ENCODE measurements at places on chromosomes 1 and 21.

DNA sequence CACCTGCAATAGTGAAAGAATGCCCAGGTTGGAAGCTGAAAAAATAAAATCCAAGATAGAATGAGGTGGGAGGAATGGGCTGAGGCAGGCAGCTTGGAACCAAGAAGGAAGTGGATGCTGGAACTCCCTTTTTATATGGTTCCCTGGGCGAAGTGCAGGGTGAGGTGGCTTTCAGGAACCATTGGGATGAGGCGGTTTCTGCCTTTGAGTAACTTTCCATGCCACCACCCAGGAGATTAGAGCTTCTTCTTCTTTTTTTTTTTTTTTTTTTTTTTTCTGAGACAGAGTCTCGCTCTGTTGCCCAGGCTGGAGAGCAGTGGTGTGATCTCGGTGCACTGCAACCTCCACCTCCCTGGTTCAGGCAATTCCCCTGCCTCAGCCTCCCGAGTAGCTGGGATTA, 17.8 kb upstream of the MRPS6 start:
- DNase-seq: no peak

DNA sequence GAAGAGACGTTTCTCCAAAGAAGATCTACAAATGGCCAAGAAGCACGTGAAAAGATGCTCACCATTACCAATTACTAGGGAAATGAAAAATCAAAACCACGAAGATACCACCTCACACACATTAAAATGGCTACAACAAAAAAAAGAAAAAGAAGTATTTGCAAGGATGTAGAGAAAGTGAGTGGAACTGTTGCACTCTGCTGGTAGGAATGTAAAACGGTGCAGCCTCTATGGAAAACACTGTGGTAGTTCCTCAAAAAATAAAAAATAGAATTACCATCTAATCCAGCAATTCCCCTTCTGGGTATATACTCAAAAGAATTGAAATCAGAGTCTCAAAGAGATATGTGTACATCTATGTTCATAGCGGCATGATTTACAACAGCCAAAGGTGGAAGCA, 115.4 kb upstream of the EDN2 start:
- DNase-seq: no peak

DNA sequence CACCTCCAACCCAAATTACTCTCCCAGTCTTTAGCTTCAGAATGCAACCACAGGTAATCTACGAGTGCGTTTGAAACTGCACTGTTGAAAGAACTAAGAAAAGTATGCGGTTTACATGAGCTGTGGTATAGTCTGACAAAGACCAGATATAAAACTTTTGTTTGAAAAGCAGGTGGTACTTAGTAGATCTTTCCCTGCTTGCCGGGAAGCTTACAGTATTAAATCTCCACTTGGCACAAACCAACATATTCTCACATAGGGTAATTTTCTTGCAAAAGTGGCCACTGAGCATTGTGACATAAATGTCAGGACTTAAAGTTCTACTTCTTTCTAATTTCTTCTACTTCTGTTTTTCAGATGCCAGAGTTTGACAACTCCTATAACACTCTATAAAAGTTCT, 8.4 kb downstream of the RGS2 start:
- DNase-seq: no peak

GRCh38 chr1:213987422-213987926, 299 bp upstream of the PROX1 start:
- DNase-seq: peak; percentile 48

DNA sequence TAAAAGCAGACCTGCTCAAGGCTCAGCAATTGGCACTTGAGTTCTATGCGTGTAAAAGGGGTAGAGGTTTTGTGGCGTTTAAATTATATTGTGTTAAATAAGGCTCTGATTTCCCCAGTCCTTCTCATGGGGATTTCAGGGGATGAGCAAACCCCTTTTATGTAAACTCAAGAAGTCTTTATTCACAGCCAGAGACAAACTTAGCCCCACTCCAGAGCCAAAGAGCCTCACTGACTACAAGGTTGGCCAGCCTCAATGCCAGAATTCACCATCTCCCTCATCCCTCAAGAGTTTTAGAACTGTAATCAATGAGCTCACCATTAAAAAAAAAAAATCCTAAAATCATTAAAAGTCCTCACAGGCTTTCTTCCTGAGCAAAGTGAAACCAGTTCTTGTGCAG, 107.8 kb downstream of the SLC30A10 start:
- no peak for DNase-seq

GRCh38 chr1:164137273-164137925, 421.6 kb upstream of the PBX1 start:
- DNase-seq: no peak

GRCh38 chr1:244112636-244113035, 61.6 kb downstream of the ZBTB18 start:
- no peak for DNase-seq

DNA sequence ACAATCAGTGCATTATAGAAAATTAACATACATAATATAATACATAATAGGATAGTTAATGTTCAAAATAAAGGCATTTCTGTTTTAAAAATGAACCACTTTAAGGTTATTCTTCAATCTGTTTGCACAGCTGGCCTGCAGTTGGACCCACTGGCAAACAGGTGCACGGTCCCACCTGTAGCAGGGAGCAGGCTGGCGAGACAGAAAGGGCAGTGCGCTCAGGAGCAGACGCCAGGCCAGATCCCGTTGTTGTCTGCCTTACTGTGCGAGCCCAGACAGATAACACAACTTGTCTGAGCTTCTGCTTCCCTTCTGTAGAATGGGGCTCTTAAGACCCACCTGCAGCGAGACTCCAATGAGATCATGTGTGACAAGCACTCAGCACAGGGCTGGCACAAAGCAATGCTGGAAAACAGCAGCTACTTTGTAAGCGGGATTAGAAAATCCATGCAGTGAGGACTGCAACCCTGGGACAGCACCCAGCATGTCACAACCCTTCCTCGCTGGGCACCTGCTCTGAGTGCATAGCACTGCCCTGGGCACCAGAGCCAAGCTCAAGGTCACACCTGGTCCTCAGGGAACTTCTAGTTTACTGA, 33.5 kb downstream of the VPS26C start:
- no peak for DNase-seq

DNA sequence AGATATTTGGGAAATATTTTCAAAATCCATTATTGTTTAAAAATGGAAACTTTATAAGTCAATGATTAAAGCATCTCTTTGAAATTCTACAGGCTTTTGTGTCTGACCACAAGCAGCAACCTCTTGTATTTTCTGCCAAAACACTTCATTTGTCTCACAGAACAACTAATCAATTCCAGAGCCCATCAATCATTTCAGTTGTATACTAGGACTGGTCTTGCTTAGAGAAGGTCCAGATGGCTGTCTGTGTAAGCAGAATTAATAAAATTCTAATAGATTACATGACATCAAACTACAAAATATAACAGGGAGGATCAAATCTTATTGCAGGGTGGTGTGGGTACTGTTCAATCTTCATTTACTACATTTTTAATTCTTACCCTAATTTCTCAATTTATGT, 76.4 kb downstream of the ACBD6 start:
- no peak for DNase-seq

DNA sequence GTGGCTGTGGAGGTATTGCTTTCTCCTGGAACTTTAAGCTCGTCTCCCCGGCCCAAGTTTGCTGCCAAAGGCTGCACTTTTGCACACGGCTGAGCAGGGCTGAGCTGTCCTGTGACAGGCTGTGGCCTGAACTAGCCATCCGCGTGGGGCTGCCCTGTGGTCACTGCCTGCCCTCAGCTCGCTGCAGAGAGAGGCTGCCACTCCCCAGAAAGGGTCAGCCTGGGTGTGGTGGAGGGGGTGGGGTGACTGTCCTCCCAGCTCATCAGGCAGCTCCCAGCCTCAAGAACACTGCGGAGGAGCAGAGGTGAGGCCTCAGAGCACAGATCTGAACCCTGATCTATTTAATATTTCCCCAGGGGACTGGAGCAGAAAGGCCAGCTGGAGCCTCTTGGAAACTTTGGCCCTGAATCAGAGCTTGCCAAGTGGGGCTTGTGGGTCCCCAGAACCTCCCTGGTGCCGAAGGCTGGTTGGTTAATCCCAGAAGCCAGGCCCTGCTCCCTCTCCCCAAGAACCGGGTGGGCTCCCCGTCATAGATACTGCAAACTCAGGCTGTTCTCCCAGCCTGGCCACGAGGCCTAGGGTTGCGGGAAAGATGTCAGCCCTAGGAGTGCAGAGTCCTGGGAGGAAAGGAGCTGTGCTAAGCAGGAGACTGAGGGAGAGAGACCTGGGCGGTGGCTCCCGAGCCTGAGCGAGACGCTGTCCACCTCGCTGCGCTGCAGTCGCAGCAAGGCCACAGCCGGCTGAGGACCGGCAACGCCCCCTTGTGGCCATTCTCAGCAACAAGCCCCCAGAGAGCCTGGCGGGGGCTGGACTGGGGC, 125.1 kb upstream of the IPO9 start:
- DNase-seq: peak; percentile 15

- no peak for DNase-seq
These were observed 68.7 kb upstream of the CD5L start for GRCh38 chr1:157910270-157910669.

GRCh38 chr1:161038523-161039153, at the start of gene TSTD1:
TSTD1 (minus strand) TSS chr1:161038964; CDS start chr1:161038889, 75 bp downstream.
- DNase-seq: peak; percentile 85

- no peak for DNase-seq
These were observed 2.2 kb downstream of the TGFB2 start for GRCh38 chr1:218347336-218347722.

- DNase-seq: peak; percentile 20
These were observed 16.6 kb upstream of the ZSCAN20 start for GRCh38 chr1:33455539-33456501.

DNA sequence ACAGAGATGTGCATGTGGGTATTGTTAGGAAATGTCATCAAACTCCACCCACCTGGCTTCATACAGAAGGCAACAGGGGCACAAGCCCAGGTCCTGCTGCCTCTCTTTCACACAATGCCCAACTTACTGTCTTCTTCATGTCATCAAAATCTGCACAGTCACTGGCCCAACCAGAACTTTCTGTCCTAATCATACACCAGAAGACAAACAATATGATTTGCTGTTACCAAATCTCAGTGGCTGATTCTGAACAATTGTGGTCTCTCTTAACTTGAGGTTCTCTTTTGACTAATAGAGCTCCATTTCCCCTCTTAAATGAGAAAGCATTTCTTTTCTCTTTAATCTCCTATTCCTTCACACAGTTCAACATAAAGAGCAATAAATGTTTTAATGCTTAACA, 7.7 kb downstream of the HSD3B2 start:
- no peak for DNase-seq

GRCh38 chr1:119838236-119838635, 27.0 kb upstream of the REG4 start:
- DNase-seq: no peak

DNA sequence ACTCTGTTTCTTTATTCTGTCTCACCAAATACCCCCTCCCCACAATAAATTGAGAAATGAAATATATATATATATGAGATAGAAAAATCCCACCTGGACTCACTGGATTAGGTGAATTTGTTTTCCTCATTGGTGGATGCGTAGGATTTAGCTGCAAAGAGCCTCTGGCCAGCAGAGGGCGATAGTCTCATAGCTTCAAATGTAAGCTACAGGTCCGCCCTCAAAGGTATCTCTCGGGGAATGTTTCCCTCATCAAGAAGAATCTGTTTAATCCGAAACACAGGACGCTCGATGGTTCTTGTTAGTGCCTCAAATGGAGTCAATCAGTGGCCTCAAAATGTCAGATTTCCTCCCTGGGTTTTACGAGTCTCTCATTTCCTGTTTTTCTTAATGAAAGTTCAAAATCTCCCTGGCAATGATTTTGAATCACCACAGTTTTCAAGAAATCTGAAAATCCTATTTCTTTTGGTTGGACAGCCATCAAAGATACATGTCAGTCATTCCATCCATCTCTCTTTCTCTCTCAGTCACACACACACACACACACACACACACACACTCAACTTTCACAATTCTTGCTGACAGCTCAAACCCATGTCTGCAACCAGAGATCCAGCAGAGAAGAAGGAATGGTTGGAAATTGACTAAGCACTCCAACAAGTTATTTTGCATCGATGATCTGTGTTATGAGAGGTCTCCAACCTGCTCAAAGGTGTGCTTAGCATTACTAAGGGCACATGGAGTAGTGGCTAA, 13.9 kb upstream of the CAMK1G start:
- peak; percentile 64 for DNase-seq

- DNase-seq: no peak
These were observed 78.8 kb downstream of the MRPL39 start for GRCh38 chr21:25528515-25528914.

GRCh38 chr1:180836449-180836848, 76.2 kb upstream of the KIAA1614 start:
- DNase-seq: no peak

DNA sequence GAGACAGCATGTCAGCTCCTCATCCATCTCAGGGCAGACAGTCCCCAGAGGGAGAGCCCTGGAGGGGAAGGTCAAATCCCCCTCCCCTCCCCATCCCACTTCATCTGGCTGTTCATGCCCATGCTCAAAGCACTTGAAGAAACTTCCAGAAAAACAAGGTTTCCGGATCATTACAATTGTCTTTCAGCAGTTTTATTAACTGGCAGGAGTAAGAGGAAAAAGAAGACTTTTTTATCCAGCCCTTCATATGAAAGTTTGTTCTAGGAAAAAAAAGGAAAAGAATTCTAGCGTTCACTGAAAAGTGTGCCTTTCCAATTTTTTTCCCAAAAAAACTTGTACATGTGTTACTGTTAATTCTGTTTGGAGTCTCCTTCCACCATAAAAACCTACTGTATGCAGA, 145.7 kb upstream of the TIAM1 start:
- DNase-seq: no peak
